ENCODE measurements at places on chromosomes 11 and 22.

DNA sequence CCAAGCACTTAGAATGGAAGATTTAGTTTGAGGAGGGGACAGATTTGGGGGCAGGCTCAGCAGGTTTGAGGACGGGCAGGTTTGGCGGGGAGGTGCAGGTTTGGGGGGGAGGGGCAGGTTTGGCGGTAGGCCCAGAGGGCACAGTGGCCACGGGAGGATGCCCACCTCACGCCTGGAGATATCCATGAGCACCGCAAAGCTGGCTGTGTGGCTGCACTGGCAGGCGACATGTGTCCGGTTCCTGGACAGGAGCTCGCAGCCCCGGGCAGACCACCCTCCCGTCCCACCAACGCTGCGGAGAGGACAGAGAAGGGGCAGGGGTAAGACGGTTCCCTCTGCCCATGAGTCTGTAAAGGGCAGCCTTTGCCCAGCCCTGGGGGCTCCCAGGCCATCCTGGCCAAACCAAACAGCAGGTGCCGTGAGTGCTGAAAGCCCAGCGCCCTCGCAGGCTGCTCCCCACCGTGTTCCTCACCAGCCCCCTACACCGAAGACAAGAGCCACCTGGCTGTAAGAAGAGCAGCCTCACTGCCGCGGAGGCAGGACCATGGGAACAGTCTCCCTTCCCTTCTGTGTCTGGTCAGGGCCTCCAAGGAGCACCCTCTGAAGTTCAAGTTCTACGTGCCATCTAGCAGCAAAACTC lies 43.0 kb downstream of the TRMU start:
- no peak for DNase-seq

DNA sequence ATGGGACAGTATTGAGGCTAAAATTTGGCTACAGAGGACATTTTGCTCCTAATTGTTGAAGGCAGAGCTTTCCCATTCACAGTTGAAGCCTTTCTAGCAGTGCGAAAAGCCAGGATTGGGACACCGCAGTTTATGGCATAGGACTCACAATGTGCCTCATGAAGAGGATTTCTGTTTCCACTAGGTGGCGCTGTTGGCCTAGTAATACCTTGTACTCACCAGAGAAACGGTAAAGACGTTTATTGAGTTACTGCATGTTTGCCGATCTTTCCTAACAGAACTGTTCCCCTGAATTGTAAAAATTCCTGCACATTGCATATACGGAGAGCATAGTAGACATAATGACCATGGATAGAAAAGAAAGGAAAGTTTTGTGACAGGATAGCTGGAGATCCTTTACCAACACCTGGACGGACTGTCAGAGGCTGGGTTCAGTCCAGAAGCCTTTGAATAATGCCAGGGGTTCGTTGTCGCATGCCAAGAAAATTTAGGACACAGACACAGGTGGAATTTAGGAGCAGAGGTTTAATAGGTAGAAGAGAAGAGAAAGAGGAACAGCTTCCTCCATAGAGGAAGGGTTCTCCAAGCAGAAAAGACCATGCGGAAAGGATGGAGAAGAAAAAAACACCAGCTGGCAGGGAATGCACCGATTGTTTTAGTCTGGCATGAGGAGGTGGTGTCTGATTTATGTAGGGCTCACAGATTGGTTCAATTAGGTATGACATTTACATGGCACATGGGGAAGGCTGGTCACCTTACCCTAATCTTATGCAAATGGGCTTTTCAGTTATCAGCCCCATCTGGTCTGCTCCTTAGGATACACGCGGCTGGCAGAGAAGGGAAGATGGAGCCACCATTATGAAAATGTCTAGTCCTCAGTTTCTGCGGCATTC lies 10.8 kb upstream of the OR51D1 start:
- DNase-seq: no peak

- DNase-seq: no peak
Measured at GRCh38 chr11:17861036-17861755, 126.6 kb downstream of the KCNC1 start.

DNA sequence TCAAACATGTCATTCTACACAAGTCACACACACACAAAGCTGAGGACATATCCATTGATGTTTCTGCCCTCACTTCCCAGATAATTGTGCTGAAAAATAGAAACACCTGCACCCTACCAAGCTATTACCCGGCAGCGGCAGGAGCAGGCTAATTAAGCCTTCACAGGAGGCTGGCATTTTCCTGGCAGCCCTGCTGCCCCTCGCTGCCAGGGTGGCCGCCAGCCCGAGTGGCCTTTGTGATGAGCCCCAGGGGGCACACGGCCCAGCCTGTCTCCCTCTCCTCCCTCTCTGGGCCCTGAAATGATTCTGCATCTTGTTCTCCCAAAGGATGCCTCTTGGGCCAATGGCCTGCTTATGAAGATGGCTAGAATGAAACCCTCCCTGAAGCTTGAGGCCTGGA lies 76.2 kb upstream of the TP53I11 start:
- DNase-seq: no peak

GRCh38 chr11:76564364-76564763 lies 106.2 kb downstream of the LRRC32 start:
- DNase-seq: no peak

- no peak for DNase-seq
Measured at GRCh38 chr22:46915950-46916730, 153.7 kb downstream of the TBC1D22A start.
